ENCODE measurements at places on chromosomes 1 and 21. TPM values are rescaled to one million over a fixed set of nuclear protein-coding genes. Genes with fewer than 3 reads are reported as not detected.

GRCh38 chr1:156652131-156652991 is 10.4 kb downstream of the BCAN start:
- peak; percentile 81 for DNase-seq

DNA sequence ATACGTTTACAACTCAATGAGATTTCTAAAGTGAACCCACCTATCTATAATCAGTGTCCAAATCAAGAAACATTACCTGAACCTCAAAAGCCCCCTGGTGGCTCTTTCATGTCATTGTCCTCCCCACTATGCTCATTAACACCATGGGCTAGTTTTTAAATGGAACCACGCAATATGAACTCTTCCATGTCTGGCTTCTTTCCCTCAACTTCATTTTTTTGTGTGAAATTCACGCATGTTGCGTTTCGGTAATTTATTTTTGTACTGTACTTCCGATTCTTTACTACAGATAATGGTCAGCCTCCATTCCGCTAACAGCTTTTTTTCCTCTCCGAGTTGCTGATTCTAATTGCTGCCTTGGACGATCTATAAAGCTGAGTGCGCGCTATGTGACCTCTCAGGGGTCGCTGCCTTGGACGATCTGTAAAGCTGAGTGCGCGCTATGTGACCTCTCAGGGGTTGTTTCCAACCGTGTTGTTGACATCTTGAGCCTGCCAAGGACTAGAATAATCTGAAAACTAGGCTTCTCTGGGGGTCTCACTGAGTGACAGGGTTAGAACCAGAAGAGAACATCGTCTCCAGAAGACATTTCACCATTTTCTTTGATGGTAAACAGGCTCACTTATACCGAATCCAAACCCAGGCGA is 1.1 kb upstream of the CACYBP start:
- peak; percentile 75 for DNase-seq

DNA sequence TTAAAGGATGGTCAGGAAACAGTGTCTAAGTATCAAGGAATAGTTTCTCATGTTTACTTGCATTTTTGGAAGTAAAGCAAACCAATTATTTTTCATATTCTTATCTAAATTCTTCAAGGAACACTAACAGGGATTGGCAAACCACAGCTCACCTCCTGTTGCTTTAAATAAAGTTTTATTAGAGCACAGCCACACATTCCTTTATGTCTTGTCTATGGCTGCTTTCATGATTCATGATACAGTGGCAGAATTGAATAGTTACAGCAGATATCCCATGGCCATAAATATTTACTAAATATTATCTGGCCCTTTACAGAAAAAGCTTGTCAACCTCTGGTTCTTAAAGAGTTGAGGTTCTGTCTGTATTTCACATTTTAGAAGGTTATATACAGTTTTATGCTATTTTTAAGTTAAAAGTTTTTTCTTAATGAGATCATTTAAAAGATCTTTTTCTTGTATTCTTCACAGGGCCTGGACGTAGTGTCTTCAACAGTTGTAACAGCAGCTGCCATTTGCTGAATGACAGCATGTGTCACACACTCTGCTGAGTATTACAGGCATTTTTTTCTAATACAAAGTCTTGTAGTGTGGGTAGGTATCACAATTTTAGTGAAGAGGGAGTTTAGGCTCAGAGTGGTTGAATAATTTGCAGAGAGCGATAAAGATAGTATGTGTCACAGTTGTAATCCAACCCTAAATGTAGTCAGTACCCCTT is 2.6 kb downstream of the ZNF691 start:
- DNase-seq, result no peak

- no peak for DNase-seq
Observed at GRCh38 chr1:229869687-229870086, 197.4 kb upstream of the GALNT2 start.

DNA sequence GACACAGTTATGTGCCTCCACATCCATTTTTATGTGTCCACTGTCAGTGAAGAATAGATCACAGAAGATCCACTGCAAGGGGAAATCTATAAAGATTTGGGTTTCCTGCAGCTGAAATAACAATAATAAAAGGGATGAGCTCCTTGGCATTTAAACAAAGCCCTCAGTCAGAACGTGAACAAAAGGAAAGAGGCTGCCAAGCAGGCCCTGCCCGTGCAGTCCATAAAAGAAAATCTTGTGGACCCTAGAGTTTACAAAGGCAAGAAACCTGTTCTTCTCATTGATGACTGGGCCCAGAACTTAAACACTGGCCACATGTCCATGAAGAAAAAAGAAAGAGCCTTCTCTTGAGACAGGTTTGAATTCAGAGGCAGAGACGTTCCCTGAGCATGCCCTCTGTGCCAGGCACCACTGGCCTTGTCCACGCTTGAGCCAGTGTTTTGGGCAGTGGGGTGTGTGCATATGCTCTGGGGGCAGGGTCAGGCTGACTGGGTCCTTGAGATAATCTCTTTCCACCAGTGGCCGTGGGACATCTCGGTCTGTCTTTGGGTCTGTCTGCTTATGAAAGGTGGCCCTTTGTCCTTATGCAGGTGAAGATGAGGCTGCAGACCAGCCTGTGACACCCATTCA is 142.7 kb downstream of the HIVEP3 start:
- DNase-seq, result no peak

The PADI1 gene
- 0.10 TPM for polyA plus RNA-seq

The RPAP2 gene
- polyA plus RNA-seq, result 37.1 TPM

All from left kidney (tissue), 8 donors.